ENCODE measurements at places on chromosomes 3 and 15. TPM values are rescaled to one million over a fixed set of nuclear protein-coding genes. Genes with fewer than 3 reads are reported as not detected.

GRCh38 chr15:60184579-60184978, 180.5 kb downstream of the FOXB1 start:
- H3K4me1 ChIP-seq = no peaks in the 10 kb centered on the region
- no peak overlapping the region for H3K27ac ChIP-seq
- no peaks in the 10 kb centered on the region for H3K27me3 ChIP-seq

- peak; percentile 93 for DNase-seq
- peaks cover 3% of the 10 kb centered on the region for H3K4me1 ChIP-seq
- H3K27ac ChIP-seq = peak within 1 kb of the TSS; percentile 89
- H3K36me3 ChIP-seq = no peaks in the 10 kb centered on the region
- H3K4me3 ChIP-seq = peak within 1 kb of the TSS; percentile 83
Measured at GRCh38 chr3:191328962-191329653, at the start of gene CCDC50. Gene CCDC50 (plus strand): TSS chr3:191329394. CDS start chr3:191329675, 281 bp downstream.

- H3K27me3 ChIP-seq = no peaks in the 10 kb centered on the region
- DNase-seq = no peak
- H3K27ac ChIP-seq = no peak overlapping the region
- no peaks in the 10 kb centered on the region for H3K36me3 ChIP-seq
- no peak overlapping the region for H3K4me3 ChIP-seq
- H3K4me1 ChIP-seq = no peaks in the 10 kb centered on the region
Measured at GRCh38 chr3:30810625-30811024, 83.8 kb downstream of the GADL1 start.

GRCh38 chr3:81863756-81864155, 102.3 kb upstream of the GBE1 start:
- DNase-seq = no peak
- H3K4me1 ChIP-seq = no peaks in the 10 kb centered on the region
- H3K27me3 ChIP-seq = no peaks in the 10 kb centered on the region
- no peaks in the 10 kb centered on the region for H3K36me3 ChIP-seq
- no peak overlapping the region for H3K4me3 ChIP-seq

DNA sequence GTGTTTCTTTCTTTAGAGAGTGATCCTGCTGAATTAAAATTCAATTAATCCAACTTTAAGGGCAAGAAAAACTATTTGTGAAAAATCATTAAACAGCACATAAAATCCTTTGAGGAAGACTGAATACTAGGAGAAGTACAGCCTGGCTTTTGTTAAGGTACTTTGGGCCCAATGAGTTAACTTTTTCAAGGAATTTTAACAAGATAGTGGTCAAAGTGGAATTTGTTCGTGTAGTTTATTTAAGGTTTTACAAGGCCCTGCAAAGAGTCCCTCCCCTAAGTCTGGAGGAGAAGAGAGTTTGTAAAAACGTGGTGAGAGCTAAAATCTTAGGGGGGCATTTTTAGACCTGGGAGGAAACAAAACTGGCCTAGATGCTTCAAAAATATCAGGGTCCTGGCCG, 26.0 kb upstream of the TRIM71 start:
- no peaks in the 10 kb centered on the region for H3K36me3 ChIP-seq
- no peak overlapping the region for H3K27ac ChIP-seq
- no peaks in the 10 kb centered on the region for H3K4me1 ChIP-seq
- no peak for DNase-seq

DNA sequence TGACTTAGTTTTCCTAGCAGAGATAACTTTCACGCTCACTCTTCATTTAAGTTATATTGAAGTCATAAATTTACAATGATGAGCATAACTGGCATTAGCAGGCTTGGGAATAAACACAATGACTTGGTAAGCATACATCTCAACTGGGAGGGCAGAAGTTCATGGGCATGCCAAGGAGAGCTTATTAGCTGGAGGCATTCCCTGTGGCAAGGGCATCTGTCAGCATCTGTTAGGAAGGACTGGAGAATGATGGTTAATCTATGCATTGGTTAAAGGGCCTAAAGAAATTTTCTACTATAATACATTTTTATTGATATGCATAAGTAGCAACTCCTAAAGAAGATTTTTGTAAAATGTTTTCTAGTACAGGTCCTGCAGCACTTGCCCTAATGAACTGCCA, 52.4 kb downstream of the NEK11 start:
- H3K36me3 ChIP-seq = no peaks in the 10 kb centered on the region
- no peak for DNase-seq

DNA sequence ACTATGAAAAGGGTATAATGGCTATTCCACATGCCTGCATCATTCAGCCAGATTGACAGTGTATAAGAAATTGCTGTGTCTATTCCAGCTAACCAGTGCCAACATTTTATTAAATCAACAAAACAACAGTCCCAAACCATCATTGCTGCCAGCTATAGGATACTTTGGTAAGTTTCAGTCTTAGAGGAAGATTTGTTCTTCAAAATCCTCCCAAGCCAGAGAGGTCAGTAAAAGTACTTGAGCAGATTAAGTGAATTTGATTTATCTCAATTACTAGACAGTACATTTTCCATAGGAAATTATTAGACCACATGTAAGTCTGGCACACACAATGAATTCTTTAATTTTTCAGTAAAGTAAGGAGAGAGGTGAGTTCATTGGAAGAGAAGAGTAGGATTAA, 50.7 kb downstream of the TFG start:
- no peaks in the 10 kb centered on the region for H3K4me1 ChIP-seq
- DNase-seq = no peak
- H3K27ac ChIP-seq = no peak overlapping the region
- no peak overlapping the region for H3K4me3 ChIP-seq
- no peaks in the 10 kb centered on the region for H3K27me3 ChIP-seq

- H3K36me3 ChIP-seq = peaks cover 7% of the 10 kb centered on the region
- no peaks in the 10 kb centered on the region for H3K27me3 ChIP-seq
- DNase-seq = no peak
- H3K27ac ChIP-seq = peak overlapping the region; percentile 96
- H3K4me3 ChIP-seq = peak overlapping the region; percentile 88
Measured at GRCh38 chr3:129184396-129184657, 631 bp upstream of the CNBP start.

DNA sequence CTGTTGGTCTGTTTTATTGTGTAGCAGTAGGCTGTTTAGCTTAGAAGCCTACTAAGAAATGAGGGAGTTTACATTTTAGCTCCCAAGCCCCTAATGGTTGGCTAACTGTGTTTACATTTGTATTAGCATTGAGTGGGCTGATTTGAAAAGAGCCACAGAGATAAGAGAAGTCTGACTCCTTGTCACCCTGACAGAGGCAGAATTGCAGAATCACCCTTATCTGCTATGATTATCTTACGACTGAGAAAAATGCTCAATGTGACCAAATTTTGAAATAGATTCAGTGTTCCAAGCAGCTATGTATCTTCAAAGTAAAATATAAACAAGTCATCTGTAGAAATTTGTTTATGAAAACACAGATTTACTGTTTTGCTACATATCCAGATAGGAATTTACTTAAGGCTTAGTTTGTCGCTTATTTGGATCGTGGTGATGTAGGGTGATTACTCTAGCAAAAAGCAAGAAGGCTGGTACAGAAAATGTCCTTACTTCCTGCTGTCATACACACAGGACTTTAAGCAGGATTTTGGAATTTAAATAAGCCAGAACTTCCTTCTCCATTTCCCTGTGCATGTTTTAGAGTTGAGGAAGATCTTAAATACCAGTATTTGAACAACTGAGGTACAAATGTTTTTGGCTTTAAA, 19.0 kb downstream of the SEMA6D start:
- no peak for DNase-seq
- no peaks in the 10 kb centered on the region for H3K36me3 ChIP-seq
- H3K27me3 ChIP-seq = no peaks in the 10 kb centered on the region
- no peak overlapping the region for H3K4me3 ChIP-seq

GRCh38 chr3:13007251-13007941, 65.8 kb downstream of the IQSEC1 start:
- peaks cover 58% of the 10 kb centered on the region for H3K4me1 ChIP-seq
- H3K4me3 ChIP-seq = no peak overlapping the region
- H3K27ac ChIP-seq = no peak overlapping the region
- peaks cover 10% of the 10 kb centered on the region for H3K36me3 ChIP-seq
- no peaks in the 10 kb centered on the region for H3K27me3 ChIP-seq

- DNase-seq = no peak
- H3K27ac ChIP-seq = no peak overlapping the region
- no peak overlapping the region for H3K4me3 ChIP-seq
- no peaks in the 10 kb centered on the region for H3K27me3 ChIP-seq
Measured at GRCh38 chr15:55241891-55242290, 45.1 kb upstream of the RSL24D1 start.

The ST8SIA2 gene
- polyA plus RNA-seq = 26.7 TPM

DNA sequence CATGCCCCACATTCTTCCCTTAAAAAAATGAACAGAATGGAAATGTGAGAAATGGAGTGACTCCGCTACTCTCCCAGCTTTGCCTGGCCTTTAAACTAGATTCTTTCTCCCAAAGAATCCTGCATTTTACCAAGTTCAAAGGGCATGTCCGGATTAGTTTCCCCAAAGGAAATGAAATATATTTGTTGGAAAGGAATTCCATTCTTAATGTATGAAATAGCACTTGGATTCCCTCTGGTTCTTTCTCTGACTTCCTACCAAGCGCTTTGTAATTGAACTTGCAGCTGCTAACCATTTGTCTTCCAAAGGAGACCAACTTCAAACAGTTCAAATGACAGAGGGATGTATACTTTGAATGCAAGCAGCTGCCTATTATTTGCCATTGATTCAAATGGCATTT, 18.9 kb downstream of the MAP2K1 start:
- no peak overlapping the region for H3K4me3 ChIP-seq
- peaks cover 5% of the 10 kb centered on the region for H3K4me1 ChIP-seq
- peak overlapping the region; percentile 4 for H3K27ac ChIP-seq

GRCh38 chr15:64905119-64905831, 6.4 kb upstream of the ANKDD1A start:
- DNase-seq = peak; percentile 82
- peak overlapping the region; percentile 16 for H3K4me3 ChIP-seq
- peaks cover 4% of the 10 kb centered on the region for H3K4me1 ChIP-seq
- no peaks in the 10 kb centered on the region for H3K27me3 ChIP-seq

The HHATL gene
- 5.0 TPM for polyA plus RNA-seq

DNA sequence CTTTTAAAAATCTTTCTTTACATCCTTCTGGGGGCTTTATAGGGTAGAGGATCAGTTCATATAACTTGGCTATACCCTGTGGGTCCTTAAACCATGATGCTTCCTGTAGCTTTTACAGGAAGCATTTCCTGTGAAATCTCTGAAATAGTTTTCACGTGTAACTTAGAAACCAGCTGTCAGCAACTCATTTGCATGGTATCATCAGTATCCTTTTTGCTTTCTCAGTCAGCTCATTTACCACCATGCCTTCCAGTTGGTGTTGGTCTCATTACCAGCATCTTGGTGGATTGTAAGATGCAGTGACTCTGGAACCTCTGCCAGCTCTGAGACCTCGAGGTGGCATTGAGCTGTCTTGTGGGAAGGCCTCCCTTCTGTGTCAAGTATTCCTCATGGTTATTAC, 96.7 kb upstream of the MYZAP start:
- H3K27me3 ChIP-seq = no peaks in the 10 kb centered on the region
- H3K4me3 ChIP-seq = no peak overlapping the region
- peaks cover 9% of the 10 kb centered on the region for H3K4me1 ChIP-seq

GRCh38 chr3:137249311-137249940, 291.6 kb downstream of the IL20RB start:
- H3K27me3 ChIP-seq = no peaks in the 10 kb centered on the region
- no peak overlapping the region for H3K27ac ChIP-seq
- DNase-seq = no peak
- H3K36me3 ChIP-seq = no peaks in the 10 kb centered on the region
- no peaks in the 10 kb centered on the region for H3K4me1 ChIP-seq

The CHRD gene
- 17.4 TPM for polyA plus RNA-seq

The LMAN1L gene
- polyA plus RNA-seq = 0.29 TPM

GRCh38 chr3:85041562-85042055, 82.8 kb downstream of the CADM2 start:
- no peak overlapping the region for H3K27ac ChIP-seq
- no peaks in the 10 kb centered on the region for H3K27me3 ChIP-seq
- H3K4me1 ChIP-seq = no peaks in the 10 kb centered on the region
- no peaks in the 10 kb centered on the region for H3K36me3 ChIP-seq
- DNase-seq = no peak
- H3K4me3 ChIP-seq = no peak overlapping the region

DNA sequence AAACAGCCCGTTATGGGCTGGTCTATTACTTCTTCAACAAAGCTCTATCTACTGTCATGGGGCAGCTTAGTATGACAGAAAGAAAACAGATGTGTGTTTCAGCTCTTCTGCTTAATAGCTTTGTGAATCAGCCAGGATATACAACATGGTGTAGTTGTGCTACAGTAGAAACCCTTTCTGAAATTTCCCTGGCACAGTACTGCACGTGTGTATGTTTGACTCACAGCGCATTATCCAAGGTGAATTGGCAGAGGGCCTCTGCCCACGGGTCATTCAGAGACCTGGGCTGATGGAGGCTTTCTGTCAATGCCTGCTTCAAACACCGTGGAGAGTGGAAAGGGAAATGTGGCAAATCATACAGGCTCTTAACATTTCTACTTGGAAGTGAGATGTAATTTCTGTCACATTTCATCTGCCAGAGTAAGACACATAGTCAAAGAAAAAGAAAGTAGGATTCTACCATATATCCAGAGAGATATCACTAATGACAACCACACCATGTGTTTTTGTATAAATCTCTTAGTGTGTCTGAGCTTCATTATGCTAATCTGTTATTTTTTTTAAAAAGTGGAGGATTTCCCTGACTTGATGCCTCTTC, 505.1 kb downstream of the CNTN4 start:
- no peaks in the 10 kb centered on the region for H3K27me3 ChIP-seq
- no peak overlapping the region for H3K4me3 ChIP-seq
- no peaks in the 10 kb centered on the region for H3K36me3 ChIP-seq
- peak; percentile 57 for DNase-seq

The REC114 gene
- not detected for polyA plus RNA-seq

GRCh38 chr3:126022741-126023359, 53.9 kb downstream of the ROPN1B start:
- H3K27ac ChIP-seq = no peak overlapping the region
- no peak overlapping the region for H3K4me3 ChIP-seq
- H3K27me3 ChIP-seq = no peaks in the 10 kb centered on the region
- DNase-seq = no peak

The SNX1 gene
- 79.3 TPM for polyA plus RNA-seq

GRCh38 chr3:197186887-197187588, 111.4 kb downstream of the DLG1 start:
- peaks cover 2% of the 10 kb centered on the region for H3K36me3 ChIP-seq
- H3K4me3 ChIP-seq = no peak overlapping the region
- peak; percentile 87 for DNase-seq
- no peak overlapping the region for H3K27ac ChIP-seq
- no peaks in the 10 kb centered on the region for H3K27me3 ChIP-seq

GRCh38 chr3:69490235-69490634, 104.3 kb upstream of the FRMD4B start:
- H3K27me3 ChIP-seq = no peaks in the 10 kb centered on the region
- no peaks in the 10 kb centered on the region for H3K4me1 ChIP-seq
- H3K36me3 ChIP-seq = peaks cover 3% of the 10 kb centered on the region
- H3K4me3 ChIP-seq = no peak overlapping the region
- DNase-seq = no peak
- no peak overlapping the region for H3K27ac ChIP-seq

DNA sequence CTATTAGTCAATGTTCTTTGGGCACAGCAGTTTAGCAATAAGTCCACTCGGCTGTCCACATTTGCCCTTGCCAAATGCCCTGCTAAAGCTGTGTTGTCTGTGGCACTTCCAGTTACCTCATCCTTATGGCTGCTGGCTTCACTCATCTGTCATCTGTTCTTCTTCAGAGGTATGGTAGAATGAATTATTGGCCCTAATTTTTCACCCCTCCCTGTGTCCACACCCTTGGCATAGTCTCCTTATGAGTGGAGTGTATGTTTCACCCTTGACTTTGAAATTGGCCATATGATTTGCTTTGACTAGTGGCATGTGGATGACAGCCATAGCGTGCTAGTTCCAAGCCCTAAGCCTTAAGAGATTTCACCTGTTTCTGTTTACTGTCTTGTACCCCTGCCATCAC, 72.1 kb upstream of the EPHB1 start:
- peaks cover 4% of the 10 kb centered on the region for H3K4me1 ChIP-seq
- no peaks in the 10 kb centered on the region for H3K36me3 ChIP-seq
- no peak for DNase-seq

The WDR76 gene
- polyA plus RNA-seq = 10.8 TPM
